GF-D8 (cell line): ENCODE measurements at places on chromosomes 2 and 18.

GRCh38 chr18:45201489-45201888 lies 413.8 kb upstream of the SLC14A2 start:
- no peak for DNase-seq

DNA sequence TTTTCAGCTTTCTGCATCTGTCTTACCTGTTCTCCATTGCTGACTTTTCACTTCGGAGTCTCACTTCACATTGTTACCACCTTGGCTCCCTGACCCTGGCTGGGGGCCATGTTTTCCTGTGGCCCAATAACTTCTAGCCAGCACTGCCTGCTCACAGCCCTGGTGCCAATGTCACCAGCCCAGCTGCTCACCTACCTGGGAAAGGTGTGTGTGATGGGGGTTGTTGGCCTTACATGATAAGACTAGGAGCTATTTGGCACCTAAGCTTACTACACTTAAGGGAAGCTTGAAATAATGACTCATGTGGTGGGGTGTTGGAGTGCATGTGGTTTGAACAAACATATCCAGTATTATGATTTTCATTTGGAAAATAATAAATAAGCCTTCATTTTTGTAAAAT lies 37.5 kb upstream of the PGAP1 start:
- no peak for DNase-seq

GRCh38 chr2:186984481-186984880 lies 135.5 kb upstream of the ZSWIM2 start:
- no peak for DNase-seq

DNA sequence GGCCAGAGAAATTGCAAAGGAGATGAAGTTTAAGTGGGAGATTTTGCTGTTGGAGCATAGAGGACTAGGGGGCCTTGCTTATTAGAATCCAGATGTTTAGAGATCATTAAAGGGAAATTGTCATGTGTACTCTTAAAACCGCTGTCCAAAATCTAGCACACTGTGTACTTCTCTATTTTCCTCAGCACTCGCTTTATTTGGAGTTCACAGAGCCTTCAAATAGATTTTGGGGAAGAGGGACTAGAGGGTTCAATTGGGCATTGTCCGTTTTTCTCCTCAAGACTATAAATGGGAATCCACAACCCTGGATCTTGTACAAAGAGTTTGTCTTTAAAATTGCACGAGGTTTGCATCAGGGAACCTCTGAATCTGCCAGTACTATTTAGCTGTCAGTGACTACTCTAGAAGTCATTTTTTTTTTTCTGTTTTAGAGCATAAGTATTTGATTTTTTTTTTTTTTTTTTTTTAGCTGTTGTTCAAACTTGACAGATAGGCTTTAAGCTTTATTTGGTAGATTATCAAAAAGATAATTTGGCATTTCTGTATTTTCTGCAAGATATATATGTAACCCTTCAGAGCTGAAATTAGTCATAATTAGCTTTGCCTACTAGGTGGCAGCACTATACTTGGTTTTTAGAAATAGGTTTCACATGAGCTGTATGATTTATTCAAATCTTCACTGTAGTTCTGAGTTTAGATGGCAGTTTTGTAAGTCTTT lies 14.2 kb downstream of the PMS1 start:
- DNase-seq: peak; percentile 2

- no peak for DNase-seq
These were observed 259.3 kb downstream of the PTGR3 start for GRCh38 chr18:74949611-74950010.
